ENCODE measurements at places on chromosomes 12 and 14.

- no peak for DNase-seq
These were observed 12.7 kb downstream of the BMAL2 start for GRCh38 chr12:27345376-27345775.

GRCh38 chr12:132063491-132063890, 80.6 kb downstream of the DDX51 start:
- no peak for DNase-seq

GRCh38 chr12:53065975-53066931, 12.9 kb downstream of the SPRYD3 start:
- peak; percentile 70 for DNase-seq

DNA sequence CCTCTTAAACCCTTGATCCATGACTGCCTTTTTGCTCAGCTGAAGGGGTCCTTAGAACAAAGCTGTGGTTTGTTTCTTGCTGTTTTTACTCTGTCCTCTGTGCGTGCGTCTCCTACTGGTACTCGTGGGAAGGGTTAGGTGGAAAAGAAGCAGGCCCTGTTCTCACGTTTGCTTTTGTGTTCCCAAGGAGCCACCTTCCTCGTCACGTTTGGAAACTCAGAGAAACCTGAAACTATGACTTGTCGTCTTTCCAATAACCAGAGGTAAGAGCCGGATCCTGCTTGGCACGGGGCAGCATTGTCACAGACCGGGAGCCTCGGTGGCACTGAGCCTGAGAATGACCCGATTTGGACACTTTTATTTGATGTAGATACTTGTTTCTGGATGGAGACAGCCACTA, 13.1 kb downstream of the ZFYVE21 start:
- DNase-seq, result no peak

DNA sequence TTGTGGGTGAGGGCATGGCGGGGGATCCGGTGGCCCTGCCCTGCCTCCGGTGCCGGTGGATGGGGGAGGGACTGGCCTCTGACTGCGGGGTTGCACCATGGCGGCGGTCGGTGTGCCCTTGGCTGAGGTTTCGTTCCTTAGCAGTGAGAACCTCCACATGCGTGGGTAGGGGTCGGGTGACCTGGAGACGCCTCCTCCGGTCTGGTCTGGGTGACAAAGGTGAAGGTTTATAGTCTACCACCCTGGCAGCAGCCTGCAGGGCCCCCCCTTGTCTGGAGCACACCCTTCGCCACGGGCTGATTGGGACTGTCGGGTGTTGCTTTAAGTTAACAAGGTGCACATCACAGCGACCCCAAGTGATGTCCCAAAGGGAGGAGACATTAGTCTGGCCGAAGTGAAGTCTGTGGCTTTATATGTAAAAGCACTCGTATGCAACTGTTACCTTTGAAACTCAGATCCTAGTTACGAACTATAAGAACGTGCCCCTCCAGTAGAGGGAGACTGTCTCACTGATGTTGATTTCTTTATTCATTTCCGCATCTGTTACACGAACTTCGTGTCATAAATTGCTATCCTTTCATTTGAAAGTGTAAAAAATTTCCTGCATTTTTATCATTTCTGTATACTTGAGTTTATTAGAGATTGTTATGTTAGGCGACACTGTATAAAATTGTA, 74.4 kb downstream of the WDR20 start:
- no peak for DNase-seq

DNA sequence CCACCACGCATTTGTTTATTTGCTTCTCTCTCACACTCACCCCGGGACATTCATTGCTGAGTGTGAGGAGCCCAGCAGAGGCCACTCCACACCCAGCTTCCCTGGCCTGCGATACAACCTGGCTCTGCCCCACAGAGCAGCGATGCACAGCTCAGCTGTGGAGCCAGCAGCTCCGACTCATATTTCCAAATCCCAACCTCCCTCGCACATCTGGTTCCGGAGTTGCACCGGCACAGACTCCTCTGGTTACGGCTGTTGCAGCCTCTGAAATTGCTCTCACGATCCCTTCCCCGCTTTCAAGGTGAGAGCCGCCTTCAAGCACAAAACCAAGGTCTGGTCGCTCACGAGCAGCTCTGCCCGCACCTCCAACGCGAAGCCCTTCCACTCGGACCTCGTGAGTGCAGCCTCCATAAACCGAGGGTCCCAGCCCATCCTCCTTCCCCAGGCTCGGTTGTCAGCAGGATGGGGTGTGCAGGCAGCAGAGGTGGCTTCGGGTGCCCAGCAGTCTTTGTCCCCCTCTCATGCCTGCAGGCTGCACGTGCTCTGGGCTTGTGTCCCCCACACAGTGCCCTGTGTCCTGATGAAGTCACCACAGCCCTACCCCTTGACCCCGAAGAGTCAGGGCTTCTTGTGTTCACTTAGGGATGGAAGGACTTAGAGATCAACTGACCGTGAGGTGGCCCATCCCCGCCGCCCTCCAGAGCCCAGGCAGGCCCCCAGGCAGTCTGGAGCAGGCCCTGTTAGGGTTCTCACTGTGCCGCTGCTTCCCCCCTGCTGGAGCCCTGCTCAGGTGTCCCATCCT, 184.3 kb downstream of the ADGRD1 start:
- no peak for DNase-seq

DNA sequence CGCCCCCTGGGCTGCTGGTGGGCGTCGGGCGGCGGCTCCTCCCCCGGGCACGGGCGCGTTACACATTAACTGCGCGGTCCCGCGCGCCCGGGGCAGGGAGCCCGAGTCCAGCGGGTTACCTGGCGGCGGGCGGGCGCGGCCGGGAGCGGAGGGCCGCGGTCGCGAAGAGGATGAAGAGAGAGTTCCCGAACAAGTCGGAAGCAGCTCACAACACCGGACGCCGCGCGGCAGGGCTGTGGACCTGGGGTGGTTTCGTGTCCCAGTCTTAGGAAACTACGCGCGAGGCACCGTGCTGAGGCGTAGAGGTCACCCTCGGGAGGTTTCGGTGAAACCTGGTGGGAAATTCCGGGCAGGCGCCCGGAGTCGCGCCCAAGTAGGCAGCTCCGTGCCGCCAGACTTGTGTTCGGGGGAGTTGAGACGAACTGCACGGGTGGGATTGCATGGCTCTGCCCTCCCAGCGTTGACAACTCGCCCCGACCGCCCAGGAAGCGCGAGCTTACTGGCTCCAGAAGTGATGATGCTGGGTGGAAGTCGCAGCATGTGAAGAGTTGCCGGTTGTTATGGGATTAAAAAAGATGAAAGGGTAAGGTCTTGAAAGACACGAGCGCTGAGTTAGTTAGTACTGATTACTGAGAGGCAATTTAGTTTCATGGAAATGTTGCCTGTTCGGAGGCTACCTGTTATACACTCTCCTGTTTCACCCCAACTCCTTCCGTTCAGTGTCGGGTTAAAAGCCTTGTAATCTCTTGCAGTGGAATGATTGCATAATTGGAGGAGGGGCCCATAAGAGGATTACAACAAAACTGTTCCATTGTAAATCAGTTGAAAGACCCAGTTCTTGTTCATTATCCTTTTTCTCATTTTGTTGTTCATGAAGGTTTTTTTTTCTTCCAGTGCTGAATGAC, 879 bp downstream of the RAB3IP start:
- peak; percentile 65 for DNase-seq

GRCh38 chr14:68627050-68627867, 165.6 kb downstream of the ZFP36L1 start:
- DNase-seq, result no peak

DNA sequence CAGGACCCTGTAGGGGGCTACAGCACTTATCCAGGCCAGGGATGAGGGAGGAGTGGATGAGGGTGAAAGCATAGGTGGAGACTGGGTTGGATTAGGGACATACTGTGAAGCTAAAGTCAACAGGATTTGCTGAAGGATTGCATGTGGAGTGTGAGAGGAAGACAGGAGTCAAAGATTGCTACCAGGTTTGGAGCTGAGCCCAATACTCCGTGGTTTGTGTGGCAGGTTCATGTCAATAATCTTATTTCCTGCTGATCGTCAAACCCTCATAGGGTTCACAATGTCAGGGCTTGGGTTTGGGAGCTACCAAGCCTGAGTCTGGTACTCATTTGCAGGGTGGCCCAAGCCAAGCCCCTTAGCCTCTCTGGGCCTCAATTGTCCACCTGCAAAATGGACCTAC, 77.1 kb upstream of the PLXNC1 start:
- DNase-seq, result no peak

GRCh38 chr14:45799511-45799910, 546.5 kb upstream of the MIS18BP1 start:
- no peak for DNase-seq

DNA sequence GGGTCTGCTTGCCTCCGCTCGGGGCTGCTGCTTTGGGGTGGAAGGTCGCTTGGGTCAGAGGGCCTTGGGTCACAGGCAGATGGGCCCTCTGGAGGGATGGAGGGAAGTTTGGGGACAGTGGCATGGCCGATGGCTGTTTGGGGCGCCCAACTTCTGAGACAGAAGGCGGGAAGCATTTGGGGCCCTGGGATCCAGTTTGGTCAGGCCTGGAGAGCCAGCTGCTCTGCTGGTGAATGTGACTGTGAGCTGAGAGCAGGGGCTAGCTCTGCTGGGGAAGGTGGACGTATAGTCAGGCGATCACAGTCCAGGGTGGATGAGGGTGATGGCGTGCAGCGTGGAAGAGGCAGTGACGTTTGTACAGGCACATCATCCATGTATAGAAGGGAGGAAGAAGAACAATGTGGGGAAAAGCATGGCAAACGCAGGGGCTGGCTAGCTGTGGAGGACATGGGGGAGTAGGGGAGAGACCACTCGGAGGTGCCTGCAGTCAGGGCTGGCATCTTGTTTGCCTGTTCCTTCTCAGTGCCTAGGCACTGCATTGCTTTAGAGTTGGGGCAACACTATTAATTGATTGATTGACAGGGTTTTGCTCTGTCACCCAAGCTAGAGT, 57.5 kb downstream of the TSPAN9 start:
- no peak for DNase-seq

DNA sequence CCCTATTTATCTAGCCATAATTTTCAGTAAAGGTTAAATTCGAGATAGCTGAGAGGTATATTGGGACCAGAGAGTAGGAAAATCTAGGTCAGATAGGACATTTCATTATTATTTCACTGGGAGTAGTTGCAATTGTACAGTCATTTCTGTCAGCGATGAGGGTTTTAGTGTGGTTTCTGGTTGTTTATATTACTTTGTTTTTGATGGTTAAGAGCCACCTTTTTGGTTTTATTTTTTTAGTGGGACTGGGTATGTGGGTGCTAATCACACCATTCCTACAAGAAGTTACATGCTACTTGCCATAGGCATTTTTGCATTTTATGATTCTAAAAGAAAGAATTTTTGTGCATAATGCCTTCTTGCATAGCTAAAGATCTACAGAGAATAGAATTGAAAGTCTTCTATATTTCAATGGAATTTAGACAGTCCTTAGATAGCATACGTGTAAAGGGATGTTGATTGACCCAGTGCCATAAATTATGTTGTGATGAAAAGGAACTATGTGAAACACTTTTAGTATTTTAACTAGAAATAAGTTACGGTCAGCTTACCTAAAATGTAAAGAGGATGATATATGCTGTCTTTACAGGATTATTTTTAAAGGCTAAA, 85.2 kb downstream of the KTN1 start:
- peak; percentile 68 for DNase-seq

GRCh38 chr12:113808095-113808951, 157.8 kb downstream of the RBM19 start:
- DNase-seq, result no peak

DNA sequence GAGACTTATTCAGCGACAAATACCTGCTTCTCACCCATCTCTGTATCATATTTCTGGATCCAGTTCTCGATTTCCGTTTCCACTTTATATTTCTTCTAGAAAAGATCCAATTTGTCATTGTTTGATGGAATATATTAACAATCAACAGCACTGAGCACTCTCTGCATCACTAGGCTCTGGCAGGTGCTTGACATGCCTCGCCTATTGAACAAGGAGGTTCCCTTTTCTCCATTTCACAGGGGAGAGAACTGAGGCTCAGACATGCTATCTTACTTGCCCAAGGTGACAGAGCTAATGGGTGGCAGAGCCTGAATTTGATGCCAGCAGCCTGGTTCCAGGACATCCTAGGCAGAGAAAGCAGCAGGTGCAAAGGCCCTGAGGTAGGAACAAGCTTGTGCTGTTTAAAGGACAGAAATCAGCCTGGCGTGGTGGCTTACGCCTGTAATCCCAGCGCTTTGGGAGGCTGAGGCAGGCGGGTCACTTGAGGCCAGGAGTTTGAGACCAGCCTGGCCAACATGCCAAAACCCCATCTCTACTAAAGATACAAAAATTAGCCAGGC, 12.1 kb downstream of the RITA1 start:
- no peak for DNase-seq

GRCh38 chr12:47396902-47397663, 308.7 kb downstream of the RPAP3 start:
- no peak for DNase-seq

GRCh38 chr14:103867523-103867953, 20.2 kb upstream of the PPP1R13B start:
- DNase-seq, result no peak

DNA sequence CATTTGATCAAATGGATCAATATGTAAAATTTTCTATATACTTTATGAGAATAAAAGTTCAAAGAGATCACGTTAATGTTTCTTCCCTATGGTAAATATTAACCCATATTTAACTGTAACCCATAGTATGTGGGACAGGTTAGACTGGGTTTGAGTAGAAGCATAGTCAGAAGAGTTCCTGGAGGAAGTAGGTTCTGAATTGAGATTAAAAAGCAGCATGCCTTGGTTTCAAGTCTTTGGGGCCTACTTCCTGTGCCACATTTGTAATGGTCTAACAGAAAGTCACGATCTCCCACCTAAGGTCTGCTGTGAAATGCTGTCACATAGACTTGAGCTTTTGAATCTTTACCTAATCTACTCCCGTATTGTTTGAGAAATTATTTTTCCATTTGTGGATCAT, 63.8 kb downstream of the FIGNL2 start:
- no peak for DNase-seq

DNA sequence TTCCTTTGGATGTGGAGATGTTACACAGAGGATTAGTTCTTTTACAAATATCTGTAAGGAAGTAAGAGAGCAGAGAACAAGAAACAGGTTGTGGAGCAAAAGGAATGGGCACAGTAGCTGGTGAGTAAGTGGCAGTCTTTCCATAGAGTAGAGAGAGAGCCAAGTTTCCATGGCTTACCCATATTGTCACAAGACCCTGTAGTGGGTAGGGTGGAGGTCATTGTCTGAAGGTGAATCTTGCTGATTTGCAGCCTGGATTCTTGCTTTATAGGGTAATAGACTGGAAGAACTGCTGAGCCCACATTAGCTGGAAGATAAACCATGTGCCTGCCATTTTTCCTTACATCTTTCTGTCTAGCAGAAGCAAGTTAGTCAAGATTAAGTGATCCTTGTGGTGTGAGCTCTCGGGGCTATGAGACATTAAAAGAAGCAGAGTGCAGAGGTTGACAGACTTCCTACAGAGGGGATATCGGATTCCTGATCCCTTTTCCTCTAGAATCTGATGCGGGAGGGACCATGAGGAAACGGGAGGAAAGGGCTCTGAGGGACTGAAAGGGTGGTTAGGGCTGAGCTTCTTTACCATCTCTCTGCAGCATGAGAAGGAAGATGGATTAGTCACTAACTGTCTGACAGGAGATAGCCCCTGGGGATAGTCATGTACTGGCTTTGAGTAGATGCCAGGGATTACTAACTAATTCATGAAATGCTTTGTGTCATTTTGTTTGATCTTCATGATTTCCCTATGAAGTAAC, 44.0 kb upstream of the LRTM2 start:
- no peak for DNase-seq

Measured in activated CD4-positive, alpha-beta T cell treated with anti-CD3 and anti-CD28 coated beads, Interleukin-10, Interleukin-2, amounts not matched to agents 100 ng/mL and 50 ng/mL, durations not matched to agents 16 hours and 8 hours (primary cell).